ENCODE measurements at places on chromosomes 6 and 20.
A peak's percentile ranks its signal among the peaks of the same experiment; 100 is the strongest.

DNA sequence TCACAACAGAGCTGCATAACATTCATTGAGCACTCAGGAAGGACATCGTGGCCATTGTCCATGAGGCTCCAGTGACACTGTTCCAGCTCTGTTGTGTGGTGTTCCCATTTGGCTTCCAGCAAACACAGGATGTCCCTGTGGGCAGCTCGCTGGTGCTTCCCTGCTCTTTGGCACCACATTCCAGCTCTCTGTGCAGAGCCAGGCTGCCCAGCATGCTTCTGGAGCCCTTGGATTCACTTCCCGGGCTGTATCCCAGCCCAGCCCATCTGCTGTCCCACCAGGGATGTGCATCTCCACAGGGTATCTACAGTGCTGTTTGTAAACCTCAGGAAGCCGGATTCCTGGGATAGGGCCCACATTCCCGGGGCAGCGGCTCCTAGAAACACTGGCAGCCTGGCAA, 57.2 kb downstream of the CTCFL start:
- DNase-seq = no peak

GRCh38 chr20:9646375-9646774, 132.0 kb downstream of the LAMP5 start:
- no peak for DNase-seq

DNA sequence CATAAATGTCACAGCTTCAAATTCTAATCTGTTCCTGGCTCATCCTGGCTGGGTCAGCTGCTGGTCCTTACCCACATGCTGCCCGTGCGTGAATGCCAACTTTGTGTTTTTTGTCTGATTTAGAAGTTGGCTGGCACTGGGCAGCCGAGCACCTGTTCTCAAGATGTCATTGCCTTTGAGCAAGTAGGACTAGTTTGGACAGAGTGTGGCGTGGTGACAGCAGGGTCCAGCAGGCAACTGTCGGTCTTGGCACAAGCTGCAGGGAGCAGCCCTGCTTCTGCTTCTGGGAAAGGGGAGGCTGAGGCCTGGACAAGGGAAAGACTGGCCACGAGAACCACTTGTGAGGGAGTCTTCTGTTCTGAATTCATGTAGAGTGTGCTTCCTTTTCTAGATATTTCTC, 26.4 kb upstream of the ADRM1 start:
- no peak for DNase-seq

GRCh38 chr6:135195041-135195440, 13.9 kb downstream of the MYB start:
- peak; percentile 95 for DNase-seq

DNA sequence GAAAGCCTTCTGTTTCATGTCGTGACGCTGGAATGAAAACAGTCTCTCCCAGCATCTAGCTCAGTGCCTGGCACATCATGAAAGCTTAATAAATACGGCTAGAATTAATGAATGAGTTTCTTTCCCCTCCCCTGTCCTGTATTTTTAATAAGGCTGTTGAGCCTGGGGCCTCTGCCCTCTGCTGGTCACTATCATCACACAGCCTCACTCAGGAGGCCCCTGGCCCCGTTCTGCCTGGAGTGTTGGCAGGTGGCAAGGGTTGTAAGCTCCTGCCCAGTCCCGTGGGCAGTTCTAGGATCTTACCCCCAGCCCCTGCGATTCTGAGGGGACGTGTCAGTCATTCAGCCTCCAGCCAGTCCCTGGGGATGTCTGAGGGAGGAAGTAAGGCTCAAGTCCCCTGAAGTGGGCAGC, 41.4 kb downstream of the PHACTR3 start:
- peak; percentile 62 for DNase-seq
